ENCODE measurements at places on chromosomes 2 and 18.
A peak's percentile ranks its signal among the peaks of the same experiment; 100 is the strongest.

- no peak for DNase-seq
These were observed 141.1 kb downstream of the CSRNP3 start for GRCh38 chr2:165610591-165611029.

- DNase-seq, result no peak
These were observed 130.2 kb upstream of the ID2 start for GRCh38 chr2:8551622-8552074.

DNA sequence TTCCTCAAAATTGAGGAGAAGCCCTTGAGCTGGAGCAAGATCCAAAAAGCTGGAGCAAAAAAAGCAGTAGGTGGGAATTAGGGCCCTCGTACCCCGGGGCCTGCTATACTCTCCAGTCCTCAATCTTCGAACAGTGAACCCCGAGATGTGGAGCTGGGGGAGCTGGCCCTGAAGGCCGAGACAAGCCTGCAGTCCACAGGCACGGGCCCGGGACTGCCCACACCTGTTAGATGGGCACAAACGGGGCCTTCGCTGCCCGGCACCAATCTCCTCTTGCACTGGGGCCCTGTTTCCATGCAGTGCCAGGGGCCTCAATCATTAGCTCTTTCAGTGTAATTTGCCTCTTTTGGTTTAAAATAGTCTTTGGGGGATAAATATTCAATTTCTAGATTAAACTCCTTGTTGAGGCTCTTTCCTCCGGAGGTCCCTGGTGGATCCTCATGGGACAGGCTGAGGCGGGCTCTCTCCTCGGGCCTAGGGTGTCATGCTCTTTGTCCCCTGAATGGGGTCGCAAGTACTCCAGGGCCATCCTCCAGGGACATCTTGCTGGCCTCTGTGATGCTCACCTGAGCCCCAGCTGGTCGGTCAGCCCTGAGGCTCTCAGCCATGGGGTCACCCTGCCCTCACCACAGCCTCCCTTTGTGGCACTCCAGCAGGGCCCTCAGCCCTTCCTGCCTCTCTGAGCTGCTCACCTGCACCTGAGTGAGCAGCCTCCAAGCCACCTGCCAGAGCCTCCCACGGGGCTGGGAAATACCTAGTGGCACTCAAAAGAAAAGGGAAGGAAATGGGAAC is 223.6 kb downstream of the ALPK2 start:
- no peak for DNase-seq

- no peak for DNase-seq
These were observed 65.7 kb upstream of the DAPL1 start for GRCh38 chr2:158729451-158729850.

GRCh38 chr18:48310353-48310752 is 98.8 kb downstream of the ZBTB7C start:
- DNase-seq, result no peak

GRCh38 chr2:17658251-17658843 is 95.3 kb downstream of the SMC6 start:
- DNase-seq, result no peak

DNA sequence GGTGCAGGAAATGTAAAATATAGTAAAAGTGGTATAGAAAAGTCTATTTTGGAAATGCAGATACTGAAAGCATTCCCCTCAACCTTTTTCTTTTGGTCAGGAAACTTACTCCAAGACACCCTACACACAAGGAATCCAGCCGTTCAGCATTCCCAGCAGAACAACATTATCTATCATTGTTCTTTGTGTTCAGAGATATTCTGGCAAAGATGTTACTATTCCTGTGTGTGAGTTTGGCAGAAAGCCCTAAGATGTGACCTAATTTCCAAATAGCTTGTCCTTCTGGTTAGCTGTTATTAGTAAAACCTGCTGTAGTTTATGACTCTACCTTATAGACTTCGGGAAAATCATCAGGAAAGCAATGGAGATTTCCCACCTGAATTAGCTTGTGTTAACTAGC is 78.1 kb upstream of the PELI1 start:
- no peak for DNase-seq

GRCh38 chr2:129891341-129892320 is 87.8 kb upstream of the RAB6C start:
- DNase-seq, result no peak

GRCh38 chr2:163656622-163657280 is 79.1 kb downstream of the FIGN start:
- no peak for DNase-seq

GRCh38 chr2:121136323-121136722 is 148.7 kb downstream of the TFCP2L1 start:
- no peak for DNase-seq

GRCh38 chr18:40407909-40408308 is 1547.1 kb upstream of the PIK3C3 start:
- no peak for DNase-seq

DNA sequence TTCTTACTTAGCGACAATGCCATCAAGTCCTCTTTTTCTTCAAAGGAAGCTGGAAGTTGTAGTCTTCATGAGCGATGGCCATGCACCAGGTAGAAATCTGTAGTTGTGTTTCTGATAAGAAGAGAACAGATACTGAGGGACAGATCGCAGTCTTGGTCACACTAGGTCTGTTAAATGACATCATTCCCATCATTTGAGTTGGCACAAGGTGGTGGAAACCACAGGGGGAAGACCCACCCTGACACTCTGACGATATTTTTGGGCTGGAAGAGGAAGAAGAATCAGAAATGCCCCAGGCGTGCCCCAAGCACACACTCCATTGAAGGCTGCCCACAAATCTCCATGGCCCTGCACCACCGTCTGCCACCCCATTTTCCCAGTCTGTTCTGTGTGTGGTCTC is 89.0 kb upstream of the BOD1L2 start:
- no peak for DNase-seq

GRCh38 chr2:153891051-153891450 is 19.3 kb downstream of the GALNT13 start:
- no peak for DNase-seq

DNA sequence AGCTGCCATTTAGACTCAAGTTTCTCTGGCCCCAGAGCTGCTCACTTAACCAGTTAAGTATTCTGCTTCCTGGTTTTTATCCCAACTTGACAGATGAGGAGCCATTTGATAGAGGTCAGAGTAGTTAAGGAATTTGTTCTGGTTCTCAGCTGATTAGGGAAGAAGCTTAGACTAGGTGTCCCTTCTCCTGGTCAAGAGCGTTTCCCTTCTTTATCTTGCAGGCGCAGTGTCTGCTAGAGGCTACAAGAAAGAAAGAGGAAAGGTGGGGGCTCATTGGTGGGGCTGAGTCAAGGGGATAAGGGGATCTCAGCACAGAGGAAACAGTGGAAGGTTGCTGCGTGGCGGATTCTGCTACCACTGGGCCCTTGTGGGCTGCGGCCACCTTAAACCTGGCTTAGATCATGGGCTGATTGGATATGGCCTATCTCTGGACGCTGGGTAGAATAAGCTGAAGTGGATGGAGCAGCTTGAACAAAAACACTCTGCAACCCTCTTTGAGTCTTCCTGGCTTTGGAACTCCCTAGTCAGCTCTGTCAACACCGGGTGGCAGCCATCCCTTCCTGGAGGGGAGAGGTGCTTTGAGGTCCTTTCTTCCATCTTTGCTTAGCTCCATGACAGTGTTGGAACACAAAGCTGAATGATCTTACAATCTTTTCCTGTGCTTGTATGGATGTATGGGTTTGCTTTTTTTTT is 70.8 kb downstream of the QPCT start:
- peak; percentile 44 for DNase-seq

GRCh38 chr2:98946855-98947254 is 10.8 kb upstream of the CRACDL start:
- no peak for DNase-seq

- no peak for DNase-seq
These were observed 5.6 kb downstream of the PAX8 start for GRCh38 chr2:113273027-113273551.

GRCh38 chr2:37011130-37011529 is 44.8 kb upstream of the STRN start:
- no peak for DNase-seq

DNA sequence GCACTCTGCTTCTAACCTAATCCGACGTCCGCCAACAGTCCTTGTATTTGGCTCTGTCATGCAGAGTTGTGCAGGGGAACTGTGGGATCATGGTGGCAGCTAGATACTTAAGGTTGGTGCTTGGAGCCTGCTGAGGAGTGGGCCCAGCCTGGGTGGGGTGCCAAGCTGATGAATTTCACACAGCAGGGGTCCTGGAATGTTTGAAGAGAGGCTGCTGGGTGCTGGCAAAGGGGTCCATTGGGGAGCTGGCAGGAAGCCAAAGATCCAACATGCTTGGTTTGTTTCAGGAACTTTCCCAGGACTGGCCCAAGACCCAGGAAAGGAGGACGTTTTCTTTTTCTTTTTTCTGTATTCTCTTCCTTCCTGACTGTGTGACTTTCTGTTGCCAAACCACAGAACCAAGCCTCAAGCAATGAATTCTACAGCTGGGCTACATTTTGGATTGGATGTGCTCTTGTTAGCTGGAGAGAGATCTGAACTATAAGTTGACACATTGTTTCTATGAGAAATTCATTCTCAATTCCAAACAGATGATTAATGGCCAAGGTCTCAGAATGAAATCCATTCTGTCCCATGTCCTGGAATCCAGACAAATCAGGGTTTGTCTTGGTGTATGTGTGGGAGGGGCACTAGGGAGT is 49.9 kb downstream of the DHRS9 start:
- DNase-seq, result no peak

DNA sequence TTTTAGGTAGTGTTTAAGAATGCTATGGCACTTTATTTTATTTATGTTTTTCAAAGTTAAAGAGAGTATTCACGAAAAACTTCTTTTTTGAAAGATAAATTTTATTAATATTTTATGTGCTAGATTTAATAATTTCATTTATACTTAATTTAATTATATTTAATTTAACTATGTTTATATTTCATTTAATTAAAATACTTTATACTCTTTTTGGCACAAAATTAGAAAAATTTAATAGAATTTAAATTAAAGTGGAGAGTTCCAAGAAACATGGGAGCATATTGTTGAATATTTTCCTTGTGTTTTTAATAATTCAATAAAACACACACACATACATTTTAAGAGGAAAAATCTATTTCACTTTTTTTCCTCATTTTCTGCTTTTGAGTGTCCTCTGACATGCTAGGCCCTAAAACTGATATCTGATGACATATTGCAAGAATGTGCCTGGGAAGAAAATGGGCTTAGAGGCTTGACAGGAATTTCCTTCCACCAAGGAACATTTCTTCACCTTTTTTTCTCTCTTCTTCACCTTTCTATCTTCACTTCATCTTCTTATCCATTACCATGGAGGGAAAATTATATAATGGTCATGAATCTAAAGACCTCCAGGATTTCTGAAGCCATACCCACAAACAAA is 15.4 kb downstream of the ARHGAP28 start:
- DNase-seq, result no peak

GRCh38 chr2:169105476-169105875 is 36.1 kb downstream of the DHRS9 start:
- DNase-seq, result no peak

- DNase-seq, result peak; percentile 54
These were observed 7.6 kb downstream of the TTC39C start for GRCh38 chr18:24022161-24022560.

DNA sequence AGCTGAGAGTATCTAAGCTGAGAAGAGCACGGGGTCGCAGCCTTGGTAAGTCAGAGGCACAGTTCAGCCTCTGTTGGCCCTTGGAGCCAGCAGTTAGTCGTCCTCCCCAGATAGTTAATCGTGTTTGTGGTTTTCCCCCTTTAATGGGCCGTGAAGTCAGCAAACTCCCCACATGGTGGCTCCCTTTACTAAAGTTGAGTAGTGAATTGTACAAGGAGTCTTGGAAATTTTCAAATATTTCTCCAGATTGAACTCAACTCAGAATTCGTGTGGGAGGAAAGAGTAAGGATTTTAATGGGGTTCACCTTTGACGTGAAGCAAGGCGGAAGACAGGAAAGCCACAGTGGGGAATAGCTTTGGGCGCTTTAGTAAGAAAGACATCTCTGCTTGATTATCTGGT is 2.4 kb upstream of the ADCYAP1 start:
- no peak for DNase-seq

DNA sequence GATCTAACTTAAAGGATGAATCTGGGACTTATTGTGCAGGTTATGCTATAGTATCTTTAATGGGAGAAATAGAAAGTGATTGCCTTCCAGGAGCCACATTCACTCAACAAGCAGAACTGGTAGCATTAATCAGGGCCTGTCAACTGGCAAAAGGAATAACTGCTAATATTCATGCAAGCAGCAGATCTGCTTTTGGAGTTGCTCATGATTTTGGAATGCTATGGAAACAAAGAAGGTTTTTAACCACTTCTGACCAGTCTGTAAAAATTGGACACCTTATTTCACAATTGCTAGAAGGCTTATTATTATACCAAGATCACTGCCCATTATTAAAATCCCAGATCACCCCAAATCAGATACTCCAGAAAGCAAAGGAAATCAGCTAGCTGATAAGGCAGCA is 200.4 kb downstream of the MREG start:
- DNase-seq, result peak; percentile 40

- peak; percentile 65 for DNase-seq
These were observed 141.5 kb upstream of the FIGN start for GRCh38 chr2:163877316-163877715.

DNA sequence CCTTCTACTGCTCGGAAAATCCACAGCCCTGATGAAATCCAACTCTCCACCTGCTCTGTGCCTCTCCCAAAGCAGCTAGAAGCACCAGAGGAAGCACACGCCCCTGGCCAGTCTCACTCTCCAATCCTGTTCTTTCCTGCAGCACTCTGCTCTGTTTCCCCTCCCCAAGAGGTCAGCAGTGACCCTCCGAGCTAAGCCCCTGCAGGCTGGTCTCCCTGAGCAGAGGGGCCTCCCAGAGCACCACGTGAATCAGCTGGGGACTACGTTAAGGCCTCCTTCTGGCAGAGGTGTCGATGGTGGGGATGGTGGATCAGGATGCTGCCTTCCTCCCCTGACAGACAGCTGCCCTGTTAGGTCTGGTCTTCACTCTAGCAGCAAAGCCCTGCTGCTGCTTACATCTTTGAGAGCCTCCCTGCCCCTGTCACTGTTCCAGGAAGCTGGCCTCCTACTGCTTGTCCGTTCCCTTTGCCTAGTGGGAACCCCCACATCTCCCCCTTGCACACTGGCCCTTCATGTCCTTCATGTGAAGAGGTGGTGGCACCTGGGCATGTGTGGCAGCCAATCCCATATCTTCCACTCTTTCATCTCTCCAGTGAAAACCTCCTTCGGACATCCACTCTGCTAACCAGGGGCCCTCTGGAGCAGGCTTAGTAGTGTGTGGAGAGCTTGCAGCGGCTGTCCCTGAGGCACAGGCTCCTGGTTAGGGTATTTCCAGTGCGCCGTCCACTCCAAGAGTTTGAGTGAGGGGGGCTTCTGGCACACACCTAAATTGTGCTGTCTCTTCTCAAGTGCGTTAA is 307.5 kb upstream of the HS6ST1 start:
- DNase-seq, result no peak

- DNase-seq, result no peak
These were observed 199.2 kb upstream of the NRP2 start for GRCh38 chr2:205483095-205483494.

GRCh38 chr2:240161087-240161750 is 20.8 kb upstream of the OTOS start:
- no peak for DNase-seq

DNA sequence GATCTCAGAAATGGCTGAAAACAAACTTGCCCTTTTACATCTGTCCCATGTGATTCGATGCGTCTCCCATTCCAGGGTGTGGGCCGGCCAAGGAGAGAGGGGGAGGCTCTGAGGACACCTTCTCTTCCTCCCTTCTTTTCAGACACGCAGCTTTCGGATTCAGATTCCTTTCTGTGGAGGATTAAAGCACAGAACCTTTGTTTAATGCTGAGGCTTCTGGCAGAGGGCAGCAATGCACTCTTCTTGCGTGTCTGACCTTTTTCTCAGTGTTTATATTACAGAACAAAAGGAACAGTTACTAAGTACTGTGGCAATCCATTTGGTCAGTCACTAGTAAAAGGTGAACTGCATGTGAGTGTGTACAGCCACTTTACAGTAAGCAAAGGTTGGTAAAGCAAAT is 268.9 kb upstream of the CCDC68 start:
- peak; percentile 66 for DNase-seq

Measured in fibroblast of gingiva (primary cell).